Stimulated activated CD4-positive, alpha-beta T cell treated with anti-CD3 and anti-CD28 coated beads, Interleukin-1b, Interleukin-23, amount 100 ng/mL, for 4 hours (primary cell): ENCODE measurements at places on chromosomes 4 and X.

GRCh38 chr4:61919561-61919960, 719.4 kb downstream of the ADGRL3 start:
- no peak for DNase-seq

DNA sequence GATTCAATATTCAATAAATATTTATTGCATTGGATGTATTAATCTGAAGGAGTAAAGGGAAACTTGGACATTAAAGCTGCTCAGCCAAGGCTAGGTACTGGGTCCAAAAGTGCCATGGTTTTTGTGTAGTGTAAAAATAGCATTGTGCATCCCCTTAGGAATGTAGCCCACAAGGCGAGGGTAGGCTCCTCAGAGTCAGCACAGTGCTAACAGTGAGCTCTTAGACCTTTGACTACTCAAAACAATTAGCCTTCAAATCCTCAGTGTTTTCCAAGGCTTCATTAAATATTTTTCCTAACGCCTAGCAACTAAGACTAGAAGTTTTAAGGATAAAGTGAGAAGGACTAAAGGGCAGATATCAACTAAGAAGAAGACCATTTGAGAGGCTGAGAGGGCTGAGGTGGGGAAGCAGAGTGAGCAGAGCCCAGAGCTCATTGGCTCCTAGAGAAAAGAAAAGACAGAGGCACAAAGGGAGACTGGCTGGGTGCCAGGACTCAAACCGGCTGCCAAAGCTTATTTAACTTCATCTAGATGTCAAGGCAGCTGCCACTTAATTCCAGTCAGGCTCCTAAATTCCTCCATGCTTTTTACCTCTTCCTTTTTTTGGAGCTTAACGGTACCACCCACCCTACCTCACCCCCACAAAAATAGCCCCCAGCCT, 17.0 kb downstream of the PRKG2 start:
- no peak for DNase-seq

- no peak for DNase-seq
Measured at GRCh38 chr4:157280673-157281072, 60.1 kb downstream of the GRIA2 start.

DNA sequence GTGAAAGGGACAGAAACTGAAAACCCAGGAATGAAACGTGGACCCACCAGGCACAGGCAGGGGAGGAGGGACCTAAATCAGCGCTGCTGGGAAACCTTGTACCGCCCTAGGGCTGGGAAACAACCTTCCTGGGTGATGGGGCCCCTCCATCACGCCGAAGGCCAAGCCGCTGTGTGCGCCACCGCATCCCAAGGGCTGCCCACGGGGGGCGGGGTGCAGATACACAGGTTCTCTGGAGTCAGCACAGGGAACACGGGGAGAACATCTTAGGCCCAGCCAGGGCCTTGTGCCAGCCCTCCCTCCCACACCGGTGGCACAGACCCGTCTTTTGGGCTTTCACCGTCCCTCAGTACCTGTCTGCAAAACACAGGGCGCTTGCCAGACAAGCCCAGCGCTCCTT, 13.0 kb downstream of the UVSSA start:
- DNase-seq: no peak
